H4 (cell line): ENCODE measurements at places on chromosomes 7 and 10. TPM values are rescaled to one million over a fixed set of nuclear protein-coding genes. Genes with fewer than 3 reads are reported as not detected.

GRCh38 chr7:13989126-13989948 lies at the start of gene ETV1:
TSS of gene ETV1 (minus strand) at chr7:13989666. CDS start at chr7:13989052, 614 bp downstream.
- peak; percentile 87 for DNase-seq

Gene WDR91
- 2.8 and 3.6 TPM in 2 replicates for total RNA-seq

GRCh38 chr10:114012650-114013049 lies 31.0 kb upstream of the ADRB1 start:
- no peak for DNase-seq

Gene FGFR2
- total RNA-seq, result 3.7 and 5.0 TPM in 2 replicates

DNA sequence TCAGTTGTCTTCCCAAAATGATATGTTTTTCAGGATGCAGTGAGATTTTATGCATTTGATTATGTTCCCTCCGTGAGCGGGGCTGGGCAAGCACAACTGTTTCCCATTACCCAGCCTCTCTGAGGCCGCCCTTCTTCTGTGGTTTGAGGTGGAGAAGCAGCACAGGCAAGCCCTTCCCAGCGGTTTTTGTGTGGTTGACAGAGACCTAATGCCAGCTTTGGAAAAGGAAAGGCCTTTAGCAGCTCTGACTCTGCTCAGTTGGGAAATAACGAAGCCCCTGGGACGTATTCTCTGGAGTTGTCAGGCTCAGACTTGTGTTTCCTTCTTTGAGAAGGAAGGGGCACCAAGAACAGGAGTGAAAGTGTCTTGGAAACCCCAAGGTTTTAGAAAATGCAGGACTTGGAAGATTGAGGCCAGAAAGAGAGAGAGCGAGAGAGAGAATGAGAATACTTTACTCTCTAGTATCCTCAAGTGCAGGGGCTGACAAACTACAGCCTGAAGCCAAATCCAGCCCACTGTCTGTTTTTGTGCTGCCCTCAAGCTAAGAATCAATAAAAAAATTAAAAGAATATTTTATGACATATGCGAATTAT lies 20.6 kb upstream of the PDCD4 start:
- DNase-seq, result no peak

- no peak for DNase-seq
These were observed 44.0 kb downstream of the VWA2 start for GRCh38 chr10:114283091-114283490.

- DNase-seq, result no peak
These were observed 109.9 kb upstream of the ABI1 start for GRCh38 chr10:26970667-26971066.

Gene PIK3CG
- not detected in 2 replicates for total RNA-seq

- peak; percentile 70 for DNase-seq
These were observed 162.1 kb downstream of the TCF7L2 start for GRCh38 chr10:113111900-113112853.

DNA sequence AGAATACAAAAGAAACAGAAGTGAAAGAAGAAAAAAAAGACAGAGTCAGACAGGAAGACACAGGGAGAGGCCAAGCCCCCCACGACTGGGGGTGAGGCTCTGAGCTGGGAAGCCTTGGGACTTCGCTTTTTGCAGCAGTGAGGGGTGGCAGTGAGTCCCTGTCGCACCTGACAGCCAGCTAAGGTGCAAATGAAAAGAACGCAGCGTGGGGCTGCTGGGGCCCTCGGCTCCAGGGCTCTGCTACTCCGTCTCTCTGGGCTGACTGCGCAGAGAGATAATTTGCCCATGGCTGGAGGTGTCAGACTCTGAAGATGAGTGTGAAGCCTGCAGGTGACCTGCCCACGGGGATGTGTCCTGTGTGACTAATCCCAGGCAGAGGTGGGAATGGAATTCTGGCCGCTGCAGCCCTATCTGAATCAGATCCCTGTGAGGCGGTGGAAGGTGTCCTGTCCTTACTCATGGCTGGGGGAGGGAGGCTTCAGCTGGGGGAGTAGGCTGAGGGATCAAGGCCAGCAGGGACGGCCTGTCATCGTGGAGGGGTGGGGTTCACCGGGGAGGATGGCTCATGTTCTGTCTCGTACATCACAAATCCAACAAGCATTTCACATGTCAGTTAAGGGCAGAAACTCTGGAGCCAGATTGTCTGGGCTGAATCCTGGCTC lies 96.4 kb downstream of the SLIT1 start:
- DNase-seq, result no peak

Gene AKR1B15
- total RNA-seq, result 0.14 TPM in 1 of 2 replicates, not detected in the other

Gene CLCN1
- not detected in 2 replicates for total RNA-seq

- DNase-seq, result peak; percentile 29
These were observed 787.0 kb upstream of the C7orf33 start for GRCh38 chr7:147803606-147804005.

Gene RNF133
- not detected in 2 replicates for total RNA-seq

- no peak for DNase-seq
These were observed 174.8 kb upstream of the CDCA7L start for GRCh38 chr7:22120391-22121053.

DNA sequence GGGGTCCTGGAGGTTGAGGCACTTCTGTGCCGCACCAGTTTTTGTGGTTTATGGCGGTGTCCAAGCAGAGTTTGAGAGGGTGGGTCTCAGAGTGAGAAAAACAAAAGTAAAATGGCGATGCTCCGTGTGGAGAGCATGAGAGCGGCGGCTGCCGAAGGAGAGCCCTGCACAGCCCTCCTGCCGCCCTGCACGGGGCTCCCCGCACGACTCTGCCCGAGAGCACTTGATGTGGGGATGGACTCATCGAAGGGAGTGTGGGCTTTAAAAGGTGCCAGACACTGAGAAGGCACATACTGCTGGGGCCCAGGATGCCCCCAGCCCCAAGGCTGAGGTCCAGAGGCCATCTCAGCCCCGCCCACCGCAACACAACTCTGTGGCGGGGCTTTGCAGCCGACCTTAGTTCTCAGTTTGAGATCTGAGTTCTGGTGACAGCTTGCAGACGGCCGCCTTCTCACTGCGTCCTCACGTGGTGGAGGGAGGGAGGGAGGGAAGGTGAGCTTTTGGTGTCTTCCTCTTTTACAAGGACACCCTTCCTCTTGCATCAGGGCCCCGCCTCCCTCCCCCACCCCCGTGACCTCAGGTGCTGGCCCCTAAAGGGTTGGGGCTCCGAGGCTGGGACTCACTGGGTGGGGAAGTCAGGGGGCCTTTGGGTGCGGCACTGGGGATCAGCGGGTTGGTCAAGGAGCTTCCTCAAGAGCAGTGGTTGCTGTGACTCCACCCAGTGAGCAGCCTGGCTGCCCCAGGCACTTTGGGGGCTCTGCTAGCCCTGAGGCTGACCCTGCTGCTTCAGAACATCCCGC lies 69.1 kb downstream of the NKX6-2 start:
- DNase-seq, result no peak

- no peak for DNase-seq
These were observed 15.1 kb upstream of the ZNF273 start for GRCh38 chr7:64887756-64888508.

Gene ELFN1
- total RNA-seq, result 0.37 and 0.41 TPM in 2 replicates

Gene SPDYE2B
- not detected in 2 replicates for total RNA-seq

Gene ENTPD1
- 0.12 TPM in 1 of 2 replicates, not detected in the other for total RNA-seq

Gene CALHM1
- total RNA-seq, result not detected in 2 replicates

DNA sequence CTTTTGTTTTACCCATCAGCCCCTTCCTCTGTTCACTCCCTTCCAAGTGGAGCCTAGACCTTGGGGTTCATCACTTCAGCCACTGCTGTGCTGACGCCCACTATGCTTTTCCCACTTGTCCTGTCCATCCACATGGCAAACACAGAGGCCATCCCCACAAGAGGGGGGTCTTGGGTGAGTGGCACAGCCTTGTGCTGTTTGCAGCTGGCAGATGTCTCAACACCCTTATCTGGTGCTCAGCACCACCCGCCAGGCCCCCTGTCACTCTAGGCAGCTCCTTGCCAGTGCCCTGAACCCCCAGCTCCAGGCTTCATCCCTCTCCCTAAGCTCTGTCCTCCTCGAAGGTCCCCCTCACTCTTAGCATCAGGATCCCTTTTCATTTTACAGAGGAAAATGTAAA lies 13.1 kb downstream of the BLVRA start:
- no peak for DNase-seq

Gene NUB1
- total RNA-seq, result 63.0 and 70.1 TPM in 2 replicates

DNA sequence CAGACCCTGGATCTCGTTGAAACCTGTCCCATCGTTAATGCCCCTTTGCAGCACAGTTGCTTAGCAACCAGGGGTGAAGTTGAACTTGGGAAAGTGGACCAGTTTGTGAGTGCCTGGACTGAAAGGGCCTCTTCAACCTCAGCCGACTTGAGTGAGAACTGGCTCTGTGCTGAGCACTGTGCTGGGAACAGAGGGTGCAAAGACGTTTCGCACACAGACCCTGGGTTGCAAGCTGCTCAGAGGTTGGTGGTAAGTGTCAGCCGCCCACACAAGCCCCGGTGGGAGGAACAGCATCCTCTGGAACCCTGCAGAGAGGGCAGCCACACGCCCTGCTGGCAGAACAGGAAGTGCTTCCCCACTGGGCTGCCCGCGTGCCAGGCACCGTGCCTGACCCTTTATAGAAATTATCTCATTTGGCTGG lies 89.2 kb downstream of the CARD11 start:
- no peak for DNase-seq

DNA sequence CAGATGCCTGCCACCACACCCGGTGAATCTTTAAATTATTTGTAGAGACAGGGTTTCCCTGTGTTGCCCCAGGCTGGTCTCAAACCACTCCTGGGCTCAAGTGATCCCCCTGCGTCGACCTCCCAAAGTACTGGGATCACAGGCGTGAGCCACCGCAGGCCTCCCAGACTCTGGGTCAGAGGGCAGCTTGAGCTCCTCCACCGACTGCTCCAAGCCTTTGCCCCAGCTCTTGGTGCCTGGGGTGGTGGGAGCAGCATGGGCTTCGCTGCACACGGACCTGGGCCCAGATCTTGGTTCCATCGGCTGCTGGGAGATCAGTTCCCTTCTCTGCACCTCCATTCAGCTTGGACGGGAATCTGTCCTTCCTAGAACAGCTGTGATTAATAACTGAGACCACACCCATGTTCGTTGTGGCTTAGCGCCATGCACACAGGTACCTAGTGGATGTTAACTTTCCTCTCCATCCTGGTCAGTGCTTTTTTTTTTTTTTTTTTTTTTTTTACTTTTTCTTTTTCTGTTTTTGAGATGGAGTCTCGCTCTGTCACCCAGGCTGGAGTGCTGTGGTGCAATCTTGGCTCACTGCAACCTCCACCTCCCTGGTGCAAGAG lies 125.3 kb downstream of the CUX1 start:
- no peak for DNase-seq

GRCh38 chr10:70480239-70480861 lies 1.8 kb downstream of the PALD1 start:
- no peak for DNase-seq

Gene SPRN
- not detected in 2 replicates for total RNA-seq

Gene PLXNA4
- total RNA-seq, result 0.16 and 0.19 TPM in 2 replicates

DNA sequence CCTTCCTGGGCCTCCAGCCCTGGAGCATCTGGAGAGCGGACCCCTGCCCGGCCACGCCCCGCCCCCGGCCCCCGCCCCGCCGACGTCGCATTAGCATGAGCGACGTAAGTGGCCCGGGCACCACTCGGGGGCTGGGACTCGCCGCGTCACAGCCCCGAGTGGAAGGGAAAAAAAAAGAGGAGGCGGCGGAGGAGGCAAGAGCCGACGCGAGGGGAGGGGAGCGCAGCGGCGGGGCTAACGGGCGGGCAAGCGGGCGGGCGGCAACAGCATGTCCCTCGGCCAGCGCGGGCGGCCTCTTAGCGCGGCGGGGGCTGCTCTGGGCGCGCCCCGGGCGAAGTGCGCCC lies at the start of gene SLC18A3:
TSS of gene SLC18A3 (plus strand) at position 197 of the 344 bp plus-strand sequence. CDS start 431 bp downstream, outside the sequence.
- no peak for DNase-seq

DNA sequence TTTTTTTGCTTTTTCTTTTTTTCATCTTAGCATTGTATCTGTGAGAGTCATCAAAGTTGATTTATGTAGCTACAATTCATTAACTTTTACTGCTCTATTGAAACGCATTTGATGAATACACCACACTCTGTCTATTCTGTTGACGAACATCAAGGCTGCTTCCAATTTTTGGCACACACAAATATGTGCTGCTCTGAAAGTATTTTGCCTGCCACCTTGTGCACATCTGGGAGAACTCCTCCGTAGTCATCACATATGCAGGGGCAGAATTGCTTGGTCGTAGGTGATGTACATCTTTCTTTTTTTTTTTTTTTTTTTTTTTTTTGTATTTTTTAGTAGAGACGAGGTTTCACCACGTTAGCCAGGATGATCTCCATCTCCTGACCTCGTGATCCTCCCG lies 796.8 kb downstream of the KCNMA1 start:
- DNase-seq, result no peak

DNA sequence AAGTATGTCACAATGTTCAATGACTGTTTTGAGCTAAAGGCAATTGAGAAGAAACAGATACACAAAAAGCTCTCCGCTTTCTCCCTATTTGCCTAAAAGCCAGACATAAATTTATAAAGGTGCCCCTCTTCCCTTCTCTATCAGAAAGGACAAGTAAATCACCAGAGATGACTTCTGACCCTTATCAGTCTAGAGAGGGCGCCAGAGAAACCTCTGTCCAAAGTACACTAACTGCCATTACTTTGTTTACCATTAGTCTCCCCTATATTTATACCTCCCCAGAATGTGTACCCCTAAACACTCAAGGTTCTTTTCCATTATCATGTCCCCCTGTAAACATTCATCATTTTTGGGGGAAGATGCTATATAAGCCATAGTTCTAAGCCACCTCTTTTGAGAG lies 49.3 kb downstream of the TPK1 start:
- DNase-seq, result no peak

GRCh38 chr7:41205600-41205999 lies 497.3 kb downstream of the INHBA start:
- DNase-seq, result no peak

- DNase-seq, result no peak
These were observed 241.5 kb downstream of the DYNC1I1 start for GRCh38 chr7:96013836-96014235.

DNA sequence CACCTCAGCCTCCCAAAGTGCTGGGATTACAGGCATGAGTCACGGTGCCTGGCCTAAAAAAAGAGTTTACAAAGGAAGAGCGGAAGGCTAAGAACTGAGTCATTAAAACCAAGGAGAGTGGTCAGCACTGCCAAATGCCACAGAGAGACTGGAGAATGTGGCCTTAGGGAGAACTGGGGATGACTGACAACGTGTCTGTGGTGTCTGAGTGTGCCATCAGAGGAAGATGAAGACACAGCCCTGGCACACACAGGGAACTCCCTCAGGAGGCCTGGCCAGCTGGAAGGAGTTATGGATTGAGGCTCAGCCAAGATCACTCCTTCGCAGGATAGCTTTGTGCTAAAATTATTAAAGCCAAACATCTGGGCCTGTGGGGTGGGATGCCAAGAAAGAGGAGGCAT lies 3.9 kb upstream of the INA start:
- peak; percentile 99 for DNase-seq

DNA sequence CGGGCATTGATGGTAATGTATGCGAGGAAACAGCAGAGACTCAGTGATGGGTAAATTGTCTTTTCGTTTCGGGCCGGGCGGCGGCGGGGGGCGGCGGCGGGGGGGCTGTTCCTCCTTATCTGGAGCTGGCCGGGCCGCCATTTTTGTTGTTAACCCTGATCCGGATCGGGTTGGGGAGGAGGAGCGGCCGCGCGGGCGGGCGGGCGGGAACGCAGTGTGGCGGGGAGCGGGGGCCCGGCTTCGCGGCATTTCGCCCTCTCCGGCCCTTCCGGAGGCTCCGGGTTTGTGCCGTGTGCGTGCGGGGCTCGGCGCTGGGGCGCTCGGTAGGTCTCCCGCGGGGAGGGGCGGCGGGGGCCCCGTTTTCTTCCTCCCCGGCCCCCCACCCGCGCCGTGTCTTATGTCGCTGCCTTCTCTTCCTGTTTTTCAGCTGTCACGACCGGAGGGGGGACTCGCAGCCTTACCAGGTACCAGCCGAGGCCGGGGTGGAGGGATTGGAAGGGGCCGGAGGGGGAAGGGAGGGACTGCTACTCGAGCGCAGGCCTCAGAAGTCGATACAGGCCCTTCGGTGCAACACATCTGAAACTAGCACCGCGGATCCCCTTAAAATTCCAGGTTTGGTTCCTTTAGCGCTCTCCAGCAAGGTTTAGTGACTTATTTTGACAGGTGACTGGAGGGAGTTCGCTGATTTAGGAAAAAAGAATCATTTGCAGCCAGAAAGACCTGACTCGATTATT lies 820 bp downstream of the WAC start:
- peak; percentile 4 for DNase-seq
